D721Med (cell line): ENCODE measurements at places on chromosomes 6 and 20.

DNA sequence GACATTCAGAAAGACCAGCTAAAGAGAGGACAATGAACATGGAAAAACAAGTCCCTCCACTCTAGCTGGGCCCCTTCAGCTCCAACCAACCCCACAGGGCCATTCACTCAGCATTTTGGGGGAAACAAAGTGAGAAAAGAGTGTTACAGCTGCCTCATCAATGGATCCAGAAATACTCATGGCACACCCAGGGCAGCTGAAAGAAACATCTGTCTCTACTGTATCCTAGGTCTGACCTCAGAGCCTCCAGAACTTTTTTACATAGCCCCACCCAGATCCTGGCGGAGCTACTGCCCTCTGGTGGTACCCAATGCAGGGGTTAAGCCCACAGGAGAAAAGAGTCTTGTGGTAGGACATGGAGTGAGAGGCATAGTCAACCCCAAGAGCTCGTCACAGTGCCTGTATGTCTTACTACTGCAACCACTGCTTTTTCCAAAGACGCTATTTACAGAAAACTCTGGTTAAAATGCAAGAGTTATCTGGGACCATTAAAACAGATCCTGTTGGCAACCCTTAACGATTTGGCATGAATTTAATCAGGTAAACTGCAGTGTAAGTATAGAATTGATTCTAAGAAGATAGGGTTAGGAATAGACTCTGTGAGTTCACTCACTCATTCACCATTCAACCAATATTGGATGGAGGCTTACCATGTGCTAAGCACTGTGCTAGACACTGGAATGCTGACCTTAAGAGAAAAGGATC is 37.4 kb upstream of the FAM83C start:
- DNase-seq, result no peak

GRCh38 chr6:43268355-43268700 is 25.0 kb downstream of the TTBK1 start:
- DNase-seq, result no peak

DNA sequence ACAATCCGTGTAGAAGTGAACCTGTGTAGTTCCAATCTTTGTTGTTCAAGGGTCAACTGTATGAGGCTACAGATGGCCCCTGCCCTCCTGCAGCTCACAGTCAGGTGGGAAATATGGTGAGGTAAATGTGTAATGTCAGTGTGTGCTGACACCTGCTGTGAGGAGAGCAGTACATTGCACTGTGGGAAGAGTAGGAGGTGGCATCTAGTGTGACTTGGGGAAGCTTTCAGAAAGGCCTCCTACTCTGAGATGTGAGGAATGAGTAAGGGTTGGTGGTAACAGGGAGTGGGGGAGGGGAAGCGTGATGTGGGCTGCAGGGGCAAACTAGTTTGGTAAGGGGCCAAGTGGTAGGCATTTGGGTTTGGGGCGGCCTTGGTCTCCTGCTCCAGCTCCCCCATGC is 188.8 kb downstream of the FARS2 start:
- DNase-seq, result no peak

DNA sequence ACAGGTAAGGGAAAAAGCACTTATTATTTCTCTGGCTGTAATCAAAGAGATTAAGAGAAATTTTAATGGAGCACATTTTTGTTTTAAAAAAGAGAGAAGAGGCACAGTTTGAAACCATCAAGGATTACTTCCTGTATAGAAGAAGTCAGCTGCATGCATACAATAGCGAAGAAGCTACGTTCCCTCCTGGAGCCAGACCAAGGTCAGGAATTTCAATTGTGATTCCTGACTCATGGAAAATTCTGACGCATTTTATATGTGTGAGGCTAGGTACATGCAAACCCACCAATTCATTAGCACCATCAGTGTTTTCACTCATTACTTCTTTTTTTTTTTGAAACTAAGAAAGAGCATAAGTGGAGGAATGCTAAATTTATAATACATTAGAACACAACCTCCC is 232.7 kb upstream of the SGK1 start:
- DNase-seq, result no peak

DNA sequence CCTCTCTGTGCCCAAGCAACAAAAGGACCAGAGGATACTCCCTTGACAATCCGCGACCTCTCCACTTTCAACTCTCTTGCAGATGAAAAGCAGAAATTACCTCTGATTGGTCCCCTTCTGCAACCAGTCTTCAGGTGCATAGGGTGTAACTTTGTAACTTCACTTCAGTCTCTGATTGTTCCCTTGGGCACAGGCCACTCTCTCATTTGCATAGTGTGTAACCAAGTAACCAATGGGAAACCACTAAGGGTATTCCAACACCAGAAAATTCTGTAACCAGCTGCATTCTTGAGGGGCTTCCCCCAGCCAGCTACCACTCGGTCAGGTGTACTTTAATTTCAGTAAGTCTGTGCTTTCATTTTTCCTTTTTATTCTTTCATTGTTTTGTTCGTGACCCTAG is 4.4 kb upstream of the RAET1L start:
- no peak for DNase-seq

GRCh38 chr6:53906103-53906502 is 111.3 kb downstream of the LRRC1 start:
- DNase-seq, result no peak

GRCh38 chr6:107711412-107712236 is 112.5 kb downstream of the SCML4 start:
- DNase-seq, result no peak

DNA sequence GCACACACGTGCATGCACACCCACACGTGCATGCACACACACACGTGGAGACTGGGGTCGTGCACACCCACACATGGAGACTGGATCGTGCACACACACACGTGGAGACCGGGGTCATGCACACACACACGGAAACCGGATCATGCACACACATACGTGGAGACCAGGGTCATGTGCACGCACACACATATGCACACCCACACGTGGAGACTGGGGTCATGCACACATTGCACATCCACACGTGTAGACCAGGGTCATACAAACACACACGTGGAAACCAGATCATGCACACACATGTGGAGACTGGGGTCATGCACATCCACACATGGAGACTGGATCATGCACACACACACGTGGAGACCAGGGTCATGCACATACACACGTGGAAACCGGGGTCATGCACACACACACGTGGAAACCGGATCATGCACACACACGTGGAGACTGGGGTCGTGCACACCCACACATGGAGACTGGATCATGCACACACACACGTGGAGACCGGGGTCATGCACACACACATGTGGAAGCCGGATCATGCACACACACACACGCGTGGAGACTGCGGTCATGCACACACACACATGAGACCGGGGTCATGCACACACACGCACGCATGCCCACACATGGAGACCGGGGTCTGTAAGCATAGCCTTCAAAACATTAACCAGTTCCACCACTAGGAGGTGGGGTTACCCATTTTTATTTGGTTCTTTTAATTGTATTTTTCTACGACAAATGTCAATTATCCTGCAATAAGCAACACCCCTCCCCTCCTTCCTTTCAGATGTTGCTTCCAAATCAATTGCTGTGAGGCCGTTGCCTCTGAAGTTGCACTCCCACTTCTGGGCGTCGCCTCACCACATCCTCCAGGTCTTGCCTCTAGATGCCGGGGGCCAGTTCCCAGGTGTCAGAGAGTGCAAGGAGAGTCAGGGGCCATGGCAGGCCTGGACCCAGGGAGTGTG is 95.8 kb downstream of the TMEM242 start:
- no peak for DNase-seq

DNA sequence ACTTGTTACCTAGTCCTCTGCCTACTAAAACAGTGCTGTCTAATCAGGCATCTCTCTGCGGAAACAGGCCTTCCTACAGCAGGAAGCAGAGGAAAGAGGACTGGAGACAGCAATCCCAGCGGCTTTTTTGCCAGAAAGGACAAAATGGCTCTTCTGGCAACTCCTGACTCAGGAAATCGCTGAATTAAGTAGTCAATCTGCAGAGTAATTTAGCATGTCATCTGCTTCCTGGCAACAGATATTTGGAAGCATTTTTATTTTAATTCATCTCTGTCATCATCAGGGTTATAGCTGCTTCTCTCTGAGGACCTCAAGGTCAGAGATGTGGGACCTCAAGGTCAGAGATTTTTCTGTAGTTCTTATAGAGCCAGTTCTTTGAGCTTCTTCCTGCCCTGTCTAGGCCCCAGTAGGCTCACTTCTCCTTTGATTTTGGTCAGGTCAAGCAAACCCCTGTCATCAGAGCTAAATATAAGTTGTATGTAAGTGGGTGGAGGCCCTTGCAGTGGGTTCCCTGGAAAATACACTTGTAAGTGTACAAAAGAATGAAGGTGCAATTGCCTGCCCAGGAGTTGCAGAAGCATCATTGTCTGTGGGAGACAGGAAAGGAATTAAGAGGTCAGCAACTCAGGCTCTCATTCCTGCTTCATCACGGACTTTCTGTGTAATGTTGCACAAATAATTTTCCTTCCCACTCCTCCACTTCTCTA is 229.4 kb downstream of the ALDH8A1 start:
- no peak for DNase-seq

DNA sequence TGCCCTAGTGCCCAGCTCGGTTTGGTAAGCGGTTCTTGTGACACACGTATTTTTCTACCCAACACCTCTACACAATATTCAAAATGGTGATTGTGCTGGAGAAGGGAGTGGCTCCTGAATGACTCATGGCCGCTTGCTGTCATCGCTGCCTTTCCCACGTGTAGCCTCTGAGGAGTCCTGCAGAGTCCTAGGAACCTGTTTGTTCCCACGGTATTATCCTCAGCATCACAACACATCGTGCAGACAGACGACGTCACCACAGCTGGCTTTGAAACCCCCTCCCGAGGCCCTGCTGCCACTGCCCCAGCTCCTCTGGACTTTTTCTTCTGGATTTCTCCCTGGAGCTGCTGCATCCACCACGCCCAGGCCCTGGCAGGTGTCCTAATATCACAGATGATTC is 353.5 kb downstream of the SMOC2 start:
- no peak for DNase-seq

DNA sequence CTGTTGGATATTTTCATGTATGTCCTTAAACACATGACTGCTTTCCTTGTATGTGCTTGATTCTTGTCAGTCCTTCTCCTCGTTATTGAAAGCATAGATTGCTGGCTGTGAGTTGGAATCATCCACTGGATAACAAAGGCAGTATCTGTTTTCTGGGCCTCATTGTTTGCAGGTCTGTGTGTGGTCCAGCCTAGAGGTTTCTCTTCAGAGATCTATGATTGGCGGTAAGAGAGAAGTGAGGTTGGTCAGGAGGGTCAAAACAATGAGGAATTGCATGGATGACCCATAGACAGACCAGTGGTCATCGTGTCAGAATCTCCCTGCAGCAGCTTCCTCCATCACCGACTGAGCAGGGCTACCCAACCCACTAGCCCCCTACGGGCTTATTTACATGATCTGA is 915.0 kb downstream of the KIF16B start:
- no peak for DNase-seq

GRCh38 chr6:153130515-153131036 is 506 bp downstream of the RGS17 start:
- no peak for DNase-seq

DNA sequence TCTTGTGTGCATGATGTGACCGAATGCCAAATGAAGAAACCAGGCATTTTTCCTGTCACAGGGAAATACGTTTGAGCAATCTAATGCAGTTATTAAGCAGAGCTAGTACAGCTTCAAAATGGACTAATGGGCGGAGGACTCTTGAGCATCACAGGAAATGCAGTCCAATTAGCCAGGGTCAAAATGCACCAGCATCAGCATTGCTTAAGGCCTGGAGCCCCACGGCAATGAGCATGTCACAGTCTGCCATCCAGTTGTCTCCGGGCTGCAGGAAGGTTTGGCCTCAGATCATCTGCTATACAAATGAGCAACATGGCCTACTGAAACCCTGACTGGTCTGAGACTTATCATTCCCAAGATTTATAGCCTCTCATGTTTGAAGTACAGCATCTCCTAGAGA is 652.1 kb upstream of the SLC35B3 start:
- DNase-seq, result no peak

- DNase-seq, result no peak
These were observed 10.0 kb downstream of the PYGB start for GRCh38 chr20:25257756-25258475.

GRCh38 chr20:48687117-48687800 is 140.5 kb downstream of the PREX1 start:
- no peak for DNase-seq

DNA sequence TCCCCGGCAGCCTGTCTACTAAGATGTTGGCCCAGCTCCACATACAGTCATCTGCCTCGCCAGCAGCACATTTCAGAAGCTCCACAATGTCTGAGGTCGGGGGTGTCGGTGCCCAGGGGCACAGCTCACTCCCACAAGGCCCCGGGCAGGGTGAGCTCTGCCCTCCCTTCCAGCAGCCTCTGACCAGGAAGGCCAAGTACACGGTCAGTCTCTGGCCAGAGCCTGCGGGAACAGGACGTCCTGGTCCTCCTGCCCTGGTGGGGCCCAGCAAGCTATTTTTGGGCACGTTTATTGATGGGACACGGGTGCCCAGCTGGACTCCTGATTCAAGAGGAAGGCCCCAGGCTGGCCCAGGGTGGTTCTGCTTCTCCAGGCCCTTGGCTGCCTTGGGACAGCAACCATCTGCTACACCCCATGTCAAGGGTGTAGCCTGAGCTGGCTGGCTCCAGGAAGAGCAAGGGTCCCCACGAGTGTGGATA is 114.9 kb upstream of the PTPN1 start:
- DNase-seq, result no peak

DNA sequence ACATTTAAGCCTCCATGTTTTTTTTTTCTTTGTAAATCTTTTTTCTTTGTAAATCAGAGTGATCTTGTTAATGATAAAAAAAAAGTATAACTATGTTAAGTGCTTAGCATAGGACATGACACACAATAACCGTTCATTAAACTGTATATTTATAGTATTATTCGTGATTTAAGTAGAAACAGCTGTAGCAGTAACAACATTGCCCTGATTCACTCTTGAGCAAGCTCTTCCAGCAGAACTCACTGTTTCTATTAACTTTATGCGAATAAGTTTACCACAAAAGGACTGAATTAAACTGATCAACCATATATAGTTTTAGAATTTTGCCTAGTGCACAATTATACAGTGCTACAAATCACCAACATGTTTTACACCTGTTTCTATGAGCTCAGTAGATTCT is 1338.0 kb upstream of the EYS start:
- no peak for DNase-seq

- no peak for DNase-seq
These were observed at the start of gene SERPINB1 for GRCh38 chr6:2841264-2842138. Gene SERPINB1, minus strand, starts transcription at chr6:2841863. Its CDS starts 1,277 bp downstream, at chr6:2840586.

DNA sequence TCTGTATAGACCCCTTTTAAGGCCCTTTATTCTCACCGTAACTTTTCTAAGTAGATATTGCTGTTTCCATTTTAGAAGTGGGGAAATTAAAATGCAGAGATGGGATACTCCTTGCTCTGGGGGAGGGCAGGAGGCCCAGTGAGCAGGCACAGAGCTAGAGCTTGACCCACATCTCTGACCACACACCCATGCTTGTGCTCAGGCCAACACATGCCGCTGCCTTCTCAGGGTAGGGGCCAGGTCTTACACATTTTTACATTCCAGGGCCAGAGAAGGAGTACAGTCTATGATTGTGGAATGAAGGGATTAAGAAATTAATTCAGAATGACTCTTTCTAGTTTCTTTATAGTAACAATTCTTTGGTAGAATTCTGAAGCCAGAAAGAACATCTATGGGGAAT is 104.8 kb downstream of the SOBP start:
- DNase-seq, result no peak

GRCh38 chr20:44422083-44422482 is 53.6 kb upstream of the TTPAL start:
- no peak for DNase-seq

GRCh38 chr6:158039571-158040050 is 57.9 kb downstream of the SYNJ2 start:
- no peak for DNase-seq

- no peak for DNase-seq
These were observed 164.0 kb downstream of the GMDS start for GRCh38 chr6:2081155-2082138.
